Activated CD8-positive, alpha-beta T cell treated with anti-CD3 and anti-CD28 coated beads, Interleukin-2, amount 10 ng/mL, durations not matched to agents 7 days and 5 days (primary cell): ENCODE measurements at places on chromosomes 4 and X. TPM values are rescaled to one million over a fixed set of nuclear protein-coding genes. Genes with fewer than 3 reads are reported as not detected.
A peak's percentile ranks its signal among the peaks of the same experiment; 100 is the strongest.

The BLTP1 gene
- 35.4 TPM for total RNA-seq

The PGAM4 gene
- total RNA-seq = 0.52 TPM

The F11 gene
- total RNA-seq = not detected

The TSC22D3 gene
- 54.8 TPM for total RNA-seq

The SGCB gene
- 13.0 TPM for total RNA-seq

The GAB3 gene
- total RNA-seq = 9.9 TPM

The RASGEF1B gene
- 2.0 TPM for total RNA-seq

The DIAPH2 gene
- 14.1 TPM for total RNA-seq

The RAB40A gene
- not detected for total RNA-seq

The GSPT2 gene
- 11.9 TPM for total RNA-seq

The SORBS2 gene
- total RNA-seq = not detected

The CLDN34 gene
- not detected for total RNA-seq

The CXCL10 gene
- not detected for total RNA-seq

DNA sequence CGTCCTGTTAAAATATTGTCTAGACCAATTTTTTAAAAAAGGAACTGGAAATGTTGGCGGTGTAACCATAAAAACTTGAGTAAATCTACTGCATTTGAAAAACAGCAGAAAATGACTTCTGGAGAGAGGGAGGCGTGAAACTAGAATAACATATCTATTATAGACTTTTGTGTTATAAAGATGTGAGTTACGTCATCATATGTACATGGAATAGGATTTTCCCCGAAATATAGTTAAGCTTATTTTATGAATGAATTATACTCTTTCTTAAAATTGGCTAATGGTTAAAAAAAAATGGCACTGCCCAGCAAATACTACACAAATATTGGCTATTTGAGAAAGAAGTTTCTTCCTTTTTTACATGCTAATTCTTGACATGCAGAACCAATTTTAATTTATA is 147.1 kb upstream of the TEX13C start:
- no peaks in the 10 kb centered on the region for H3K4me1 ChIP-seq
- DNase-seq = no peak
- H3K27ac ChIP-seq = no peak overlapping the region
- no peak overlapping the region for H3K4me3 ChIP-seq
- H3K27me3 ChIP-seq = no peaks in the 10 kb centered on the region

GRCh38 chr4:10116569-10117358 is at the start of gene WDR1:
Gene WDR1 (minus strand): TSS chr4:10116799. CDS start chr4:10116666, 133 bp downstream.
- H3K4me1 ChIP-seq = peaks cover 67% of the 10 kb centered on the region
- H3K4me3 ChIP-seq = peak within 1 kb of the TSS; percentile 96
- peak within 1 kb of the TSS; percentile 99 for H3K27ac ChIP-seq
- no peaks in the 10 kb centered on the region for H3K27me3 ChIP-seq
- DNase-seq = peak; percentile 93

DNA sequence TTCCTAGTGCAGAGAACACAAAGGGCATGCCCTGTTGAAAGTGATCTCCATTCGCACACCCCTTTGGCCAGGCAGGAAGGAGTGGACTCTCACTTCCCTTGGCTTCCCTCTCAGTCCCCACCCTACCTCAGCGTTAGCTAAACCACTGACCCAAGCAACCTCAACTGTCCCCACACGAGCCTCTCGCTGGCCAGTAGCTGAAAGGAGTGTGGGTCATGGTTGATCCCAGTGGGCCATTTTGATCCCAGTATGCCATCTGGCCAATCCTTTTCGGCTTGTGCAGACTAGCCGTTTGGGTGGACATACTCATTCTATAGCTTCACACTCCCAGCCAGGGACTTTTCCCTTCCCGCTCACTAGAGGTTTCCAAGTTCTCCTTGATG is 24.4 kb upstream of the BCORL1 start:
- H3K27ac ChIP-seq = peak overlapping the region; percentile 55
- peak overlapping the region; percentile 70 for H3K4me3 ChIP-seq
- H3K27me3 ChIP-seq = peaks cover 3% of the 10 kb centered on the region
- H3K4me1 ChIP-seq = peaks cover 36% of the 10 kb centered on the region

- no peaks in the 10 kb centered on the region for H3K4me1 ChIP-seq
- no peaks in the 10 kb centered on the region for H3K27me3 ChIP-seq
- DNase-seq = no peak
- no peak overlapping the region for H3K4me3 ChIP-seq
Measured at GRCh38 chr4:82779032-82779431, 19.6 kb downstream of the SCD5 start.

- no peak overlapping the region for H3K27ac ChIP-seq
- H3K27me3 ChIP-seq = no peaks in the 10 kb centered on the region
- no peaks in the 10 kb centered on the region for H3K4me1 ChIP-seq
- no peak for DNase-seq
- H3K36me3 ChIP-seq = no peaks in the 10 kb centered on the region
Measured at GRCh38 chr4:53987761-53988171, 76.6 kb downstream of the CHIC2 start.

DNA sequence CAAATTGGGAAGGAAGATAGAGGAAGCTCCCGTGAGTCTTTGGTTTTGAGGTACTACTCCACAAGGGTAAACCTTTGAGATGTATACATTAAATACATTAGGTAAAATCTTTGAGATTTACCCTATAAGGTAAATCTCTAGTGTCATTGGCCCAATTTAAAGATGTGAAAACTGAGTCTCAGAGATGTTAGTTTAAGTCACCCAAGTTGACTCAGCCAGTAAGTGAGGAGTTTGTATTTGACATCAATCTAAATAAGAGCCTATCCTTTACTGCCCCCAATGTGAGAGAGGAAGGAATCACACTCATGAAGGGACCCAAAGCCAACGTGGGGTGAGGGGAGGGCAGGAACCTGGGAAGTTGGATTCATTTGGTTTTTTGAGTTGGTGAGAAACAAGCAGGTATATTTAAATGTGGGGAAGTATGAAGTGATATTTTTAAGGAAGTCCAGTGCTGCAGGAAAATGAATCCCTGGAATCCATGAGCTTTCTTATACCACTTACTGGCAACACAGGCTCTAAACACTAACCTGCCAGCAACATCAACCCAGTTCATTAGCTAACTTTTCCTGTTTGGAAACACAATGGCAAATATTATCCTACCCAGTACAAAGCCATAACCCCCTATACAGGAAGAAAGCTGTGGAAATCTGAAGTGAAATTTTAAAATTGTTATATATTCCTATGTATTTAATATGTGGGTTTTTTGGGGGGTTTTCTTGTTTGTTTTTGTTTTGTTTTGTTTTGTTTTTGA is 55.3 kb downstream of the PALLD start:
- no peak overlapping the region for H3K4me3 ChIP-seq
- no peaks in the 10 kb centered on the region for H3K4me1 ChIP-seq
- H3K27me3 ChIP-seq = peaks cover 8% of the 10 kb centered on the region
- H3K27ac ChIP-seq = no peak overlapping the region

DNA sequence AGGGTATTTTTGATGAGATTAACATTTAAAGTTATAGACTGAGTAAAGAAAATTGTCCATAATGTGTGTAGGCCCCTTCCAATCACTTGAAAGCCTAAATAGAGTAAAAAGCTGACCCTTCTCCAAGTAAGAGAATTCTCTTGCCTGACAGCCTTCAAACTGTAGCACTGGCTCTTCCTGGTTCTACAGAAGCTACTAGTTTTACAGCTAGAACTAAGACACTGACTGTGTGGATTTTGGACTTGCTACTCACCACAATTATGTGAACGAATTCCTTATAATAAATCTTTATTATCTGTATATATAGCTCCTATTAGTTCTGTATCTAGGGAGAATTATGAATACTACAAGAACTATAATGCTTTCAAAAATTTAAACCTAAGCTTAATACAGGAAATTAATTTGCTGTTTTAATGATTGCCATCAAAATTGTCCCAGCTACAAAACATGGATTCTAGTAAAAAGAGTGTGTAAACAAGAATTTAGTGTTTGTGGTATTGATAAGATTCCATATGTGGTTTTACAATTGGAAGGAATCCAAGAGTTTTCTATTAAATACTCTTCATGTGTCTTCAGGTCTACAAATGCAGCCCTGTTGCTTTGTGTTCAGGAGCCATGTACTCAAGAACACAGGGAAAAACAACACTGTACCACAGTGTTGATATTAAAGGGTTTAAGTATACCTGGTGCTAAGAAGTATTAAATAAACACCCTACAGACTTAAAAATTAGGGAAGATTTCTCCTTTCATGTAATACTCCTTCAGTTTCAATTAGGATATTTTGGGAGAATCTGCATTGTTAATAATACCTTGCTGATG is 366.5 kb downstream of the CXXC4 start:
- H3K27me3 ChIP-seq = no peaks in the 10 kb centered on the region
- no peaks in the 10 kb centered on the region for H3K4me1 ChIP-seq
- H3K36me3 ChIP-seq = no peaks in the 10 kb centered on the region
- no peak overlapping the region for H3K4me3 ChIP-seq
- no peak for DNase-seq

DNA sequence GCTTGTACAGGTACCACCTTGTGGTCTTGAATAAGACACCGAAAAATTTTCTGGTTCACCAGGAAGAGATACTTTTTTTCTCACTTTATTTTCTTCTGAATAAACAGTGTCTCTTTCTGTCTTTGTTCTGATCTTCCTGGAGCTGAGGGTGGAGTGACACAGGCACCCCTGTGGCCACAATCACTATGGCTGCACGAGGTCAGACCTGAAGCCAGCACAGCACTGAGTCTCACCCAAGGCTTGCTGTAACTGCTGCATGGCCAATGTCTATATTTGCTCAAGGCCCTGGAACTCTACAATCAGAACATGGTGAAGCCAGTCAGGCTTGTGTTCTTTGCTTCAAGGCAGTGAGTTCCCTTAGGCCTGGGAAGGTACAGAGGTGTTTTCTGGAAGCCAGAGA is 87.2 kb downstream of the GPR174 start:
- H3K27me3 ChIP-seq = no peaks in the 10 kb centered on the region
- no peak overlapping the region for H3K4me3 ChIP-seq
- H3K4me1 ChIP-seq = peaks cover 19% of the 10 kb centered on the region
- H3K36me3 ChIP-seq = peaks cover 60% of the 10 kb centered on the region
- no peak for DNase-seq

- H3K27me3 ChIP-seq = no peaks in the 10 kb centered on the region
- H3K27ac ChIP-seq = no peak overlapping the region
- H3K36me3 ChIP-seq = no peaks in the 10 kb centered on the region
- no peaks in the 10 kb centered on the region for H3K4me1 ChIP-seq
- no peak overlapping the region for H3K4me3 ChIP-seq
Measured at GRCh38 chrX:97909245-97909644, 1025.5 kb downstream of the RPA4 start.

GRCh38 chrX:152632445-152633097 is 5.1 kb upstream of the GABRQ start:
- H3K27ac ChIP-seq = no peak overlapping the region
- H3K4me3 ChIP-seq = no peak overlapping the region
- no peaks in the 10 kb centered on the region for H3K4me1 ChIP-seq

DNA sequence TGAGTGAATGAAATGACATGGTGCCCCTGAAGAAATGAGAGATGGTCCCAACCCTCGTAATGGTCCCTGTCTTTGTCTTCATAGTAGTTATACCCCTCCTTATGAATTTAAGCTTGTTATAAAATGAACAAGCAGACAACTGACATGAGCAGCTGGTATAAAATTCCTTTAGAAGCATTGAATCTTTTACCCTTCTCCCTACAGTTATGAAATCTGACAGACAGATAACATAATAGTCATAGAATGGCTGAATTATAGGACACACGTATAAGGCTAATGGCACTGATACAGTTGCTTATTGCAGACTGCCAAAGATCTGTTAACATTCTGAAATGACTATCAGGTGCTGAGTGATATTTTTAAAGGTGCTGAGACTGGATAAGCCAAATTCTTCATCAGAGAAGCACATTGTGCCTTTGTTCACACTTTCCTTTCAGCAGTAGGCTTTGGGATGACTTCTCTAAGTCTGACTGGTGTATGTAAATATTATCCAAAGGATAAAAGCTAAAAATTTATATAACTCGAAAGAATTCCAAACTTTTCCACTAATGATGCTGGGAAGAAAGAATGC is 47.4 kb upstream of the PDGFC start:
- no peak overlapping the region for H3K27ac ChIP-seq
- H3K36me3 ChIP-seq = no peaks in the 10 kb centered on the region
- no peak for DNase-seq
- H3K27me3 ChIP-seq = no peaks in the 10 kb centered on the region
- no peaks in the 10 kb centered on the region for H3K4me1 ChIP-seq

- H3K27ac ChIP-seq = no peak overlapping the region
- H3K4me3 ChIP-seq = no peak overlapping the region
- H3K4me1 ChIP-seq = no peaks in the 10 kb centered on the region
- DNase-seq = no peak
Measured at GRCh38 chr4:156413239-156414135, 459.8 kb upstream of the CTSO start.

GRCh38 chr4:172998527-172999469 is 169.8 kb upstream of the GALNT7 start:
- no peak for DNase-seq
- no peaks in the 10 kb centered on the region for H3K4me1 ChIP-seq
- H3K36me3 ChIP-seq = no peaks in the 10 kb centered on the region
- H3K27me3 ChIP-seq = peaks cover 6% of the 10 kb centered on the region
- H3K4me3 ChIP-seq = no peak overlapping the region
- H3K27ac ChIP-seq = no peak overlapping the region

GRCh38 chr4:86096373-86096772 is 263.5 kb downstream of the MAPK10 start:
- no peak overlapping the region for H3K4me3 ChIP-seq
- no peaks in the 10 kb centered on the region for H3K27me3 ChIP-seq
- H3K27ac ChIP-seq = no peak overlapping the region
- DNase-seq = no peak

DNA sequence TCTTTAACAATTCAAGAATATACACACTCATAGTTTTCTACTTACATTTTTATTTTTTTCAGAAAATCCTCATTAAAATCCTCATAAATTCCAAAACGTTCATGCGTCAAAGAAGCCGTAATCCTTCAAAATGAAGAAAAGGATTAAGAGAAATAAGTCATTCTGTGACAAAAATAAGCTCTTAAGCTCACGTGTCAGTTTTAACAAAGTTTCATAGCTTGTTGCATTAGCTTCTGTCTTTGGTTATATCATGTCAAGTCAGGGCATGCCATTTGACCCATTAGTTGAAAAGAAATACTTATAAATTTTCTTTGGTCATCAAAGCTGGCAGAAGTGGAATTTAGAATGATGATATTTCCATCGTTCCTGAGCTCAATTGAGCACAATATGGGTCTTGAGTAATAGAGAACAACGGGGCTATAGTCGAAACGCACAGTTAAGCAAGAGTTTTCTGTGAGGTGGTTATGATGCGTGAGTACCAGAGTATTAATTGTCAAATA is 185.2 kb upstream of the CTSO start:
- H3K4me3 ChIP-seq = no peak overlapping the region
- H3K36me3 ChIP-seq = no peaks in the 10 kb centered on the region
- H3K27ac ChIP-seq = no peak overlapping the region
- H3K4me1 ChIP-seq = no peaks in the 10 kb centered on the region

- H3K27me3 ChIP-seq = no peaks in the 10 kb centered on the region
- DNase-seq = peak; percentile 42
- peaks cover 3% of the 10 kb centered on the region for H3K4me1 ChIP-seq
- peaks cover 14% of the 10 kb centered on the region for H3K36me3 ChIP-seq
- no peak overlapping the region for H3K4me3 ChIP-seq
Measured at GRCh38 chrX:68511255-68511654, 12.4 kb downstream of the YIPF6 start.

- DNase-seq = no peak
- no peaks in the 10 kb centered on the region for H3K4me1 ChIP-seq
- H3K27me3 ChIP-seq = no peaks in the 10 kb centered on the region
- no peak overlapping the region for H3K27ac ChIP-seq
Measured at GRCh38 chr4:630656-631055, 5.3 kb downstream of the PDE6B start.

- peaks cover 32% of the 10 kb centered on the region for H3K27me3 ChIP-seq
- H3K36me3 ChIP-seq = peaks cover 2% of the 10 kb centered on the region
- H3K4me3 ChIP-seq = no peak overlapping the region
- peaks cover 15% of the 10 kb centered on the region for H3K4me1 ChIP-seq
Measured at GRCh38 chr4:109966891-109967481, 54.3 kb downstream of the EGF start.

GRCh38 chrX:153828308-153828707 is 2.0 kb downstream of the PDZD4 start:
- no peak for DNase-seq
- H3K4me1 ChIP-seq = peaks cover 10% of the 10 kb centered on the region
- no peak overlapping the region for H3K27ac ChIP-seq
- no peak overlapping the region for H3K4me3 ChIP-seq
- H3K27me3 ChIP-seq = peaks cover 41% of the 10 kb centered on the region
